RPMI8226 (cell line): ENCODE measurements at places on chromosomes 5 and 9.
A peak's percentile ranks its signal among the peaks of the same experiment; 100 is the strongest.

DNA sequence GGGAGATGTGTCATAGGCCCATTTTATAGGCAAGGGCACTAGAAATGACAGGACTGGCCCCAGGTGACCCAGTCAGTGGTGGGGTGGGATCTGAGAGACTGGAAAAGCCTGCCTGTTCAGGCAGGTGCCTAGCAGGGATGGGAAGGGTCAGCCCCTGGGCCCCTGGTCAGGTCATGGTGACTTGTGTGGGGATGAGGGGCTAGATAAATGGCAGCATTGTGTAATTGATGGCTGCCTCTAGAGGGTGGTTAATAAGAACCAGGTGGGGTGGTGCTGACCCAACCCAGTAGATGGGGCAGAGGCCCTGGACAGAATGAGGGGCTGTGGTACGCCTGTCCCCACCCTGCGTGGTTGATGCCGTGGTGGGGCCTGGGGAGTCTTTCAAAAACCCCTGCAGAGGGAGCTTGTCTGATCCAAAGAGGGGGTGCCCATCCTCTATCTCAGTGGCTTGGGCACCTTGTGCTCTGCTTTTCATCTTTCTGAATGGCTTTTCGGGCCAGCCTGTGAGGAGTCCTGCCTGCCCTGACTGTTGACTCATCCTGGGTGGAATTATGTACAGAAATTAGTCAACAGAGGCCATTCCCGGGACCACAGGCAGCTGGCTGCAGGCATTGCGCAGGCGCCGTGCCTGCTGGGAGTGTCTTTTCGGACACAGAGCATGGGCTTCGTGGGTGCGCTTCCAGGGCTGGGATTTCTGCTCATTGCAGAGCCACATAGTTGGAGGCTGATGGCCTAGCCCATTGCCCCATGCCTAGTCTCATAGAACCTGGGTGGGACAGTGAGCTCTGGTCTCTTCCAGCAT is 93.6 kb upstream of the PITX1 start:
- DNase-seq, result no peak

DNA sequence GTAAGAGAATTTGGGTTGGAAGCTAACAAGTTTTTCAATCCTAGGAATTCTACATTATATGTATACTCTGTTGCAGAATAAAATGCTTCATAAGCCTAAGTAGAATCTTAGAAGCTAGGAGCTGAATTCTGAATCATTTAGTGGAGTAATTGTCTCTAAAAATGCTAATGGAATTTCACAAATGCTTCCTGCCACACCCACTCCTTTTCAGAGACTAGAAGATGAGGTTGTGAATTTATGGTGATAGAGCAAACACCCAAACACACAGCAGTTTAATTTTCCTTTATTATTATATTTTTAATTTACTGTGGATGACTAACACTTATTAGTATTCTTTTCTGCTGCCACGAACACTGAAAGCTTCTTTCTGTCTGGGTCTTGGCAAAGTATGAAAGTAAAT is 208.0 kb upstream of the PDE4D start:
- no peak for DNase-seq

DNA sequence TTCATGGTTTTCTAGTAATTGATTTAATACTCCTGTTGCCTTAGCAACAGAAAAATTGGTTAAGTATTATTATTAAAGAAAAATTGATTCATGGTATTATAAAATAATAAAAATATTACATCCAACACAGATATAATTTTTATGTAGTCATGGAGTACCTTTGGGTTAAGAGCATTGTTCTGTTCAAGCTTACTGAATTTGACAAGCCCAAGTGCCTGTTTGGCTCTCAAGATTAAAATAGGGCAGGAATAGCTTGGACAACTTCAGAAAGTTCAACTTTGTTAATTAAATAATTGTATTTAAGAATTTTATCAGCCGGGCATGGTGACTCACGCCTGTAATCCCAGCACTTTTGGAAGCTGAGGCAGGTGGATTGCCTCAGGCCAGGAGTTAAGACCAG is 82.0 kb downstream of the NIPBL start:
- DNase-seq, result no peak

GRCh38 chr9:99235926-99236634 is 14.0 kb downstream of the SEC61B start:
- DNase-seq, result peak; percentile 86

GRCh38 chr9:120872791-120873502 is 4.0 kb downstream of the PHF19 start:
- DNase-seq, result peak; percentile 90

- DNase-seq, result no peak
These were observed 32.1 kb downstream of the NADK2 start for GRCh38 chr5:36209664-36210063.

- DNase-seq, result no peak
These were observed 12.5 kb upstream of the SMIM23 start for GRCh38 chr5:171773106-171773505.

GRCh38 chr5:27830546-27830945 is 792.2 kb upstream of the CDH9 start:
- DNase-seq, result no peak

DNA sequence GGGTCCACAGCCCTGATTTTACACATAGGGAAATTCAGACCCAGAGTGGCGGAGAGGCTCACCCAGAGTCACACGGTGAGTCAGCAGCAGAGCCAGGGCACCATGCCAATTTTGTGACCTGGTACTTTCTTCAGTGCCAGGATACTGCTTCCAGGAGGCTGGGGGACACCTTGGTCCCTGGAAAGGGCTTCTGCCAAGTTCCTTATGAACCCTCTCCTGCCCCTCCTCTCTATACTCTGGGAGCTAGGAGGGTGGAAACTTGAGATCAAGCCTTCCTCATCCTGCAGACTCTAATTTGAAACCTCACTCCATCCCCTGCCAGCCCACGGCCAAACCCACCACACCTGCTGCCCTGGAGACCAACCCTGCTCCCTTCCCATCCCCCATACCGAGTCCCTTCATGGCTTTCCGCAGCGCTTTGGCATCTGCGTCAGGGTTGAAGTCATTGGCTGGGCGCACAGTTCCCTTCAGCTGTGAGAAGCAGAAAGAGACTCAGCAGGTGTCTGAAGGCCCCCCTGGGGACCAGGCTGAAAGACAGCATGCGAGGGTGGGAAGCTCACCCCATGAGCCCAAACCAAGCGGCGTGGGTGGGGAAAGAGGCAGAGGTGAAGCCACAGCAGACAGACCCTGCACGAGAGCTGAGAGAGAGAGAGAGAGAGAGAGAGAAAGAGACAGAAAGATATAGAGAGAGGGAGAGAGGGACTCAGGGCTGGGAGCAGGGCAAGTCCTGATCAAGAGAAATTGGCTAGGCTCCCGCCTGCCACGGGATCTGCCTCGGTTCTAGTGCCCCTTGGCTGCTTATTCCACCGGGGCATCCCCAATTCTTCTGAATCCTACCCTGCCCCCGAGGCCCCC is 33.5 kb downstream of the ANXA6 start:
- DNase-seq, result peak; percentile 29

- DNase-seq, result no peak
These were observed 39.5 kb upstream of the MYOT start for GRCh38 chr5:137828180-137828579.

GRCh38 chr9:126014726-126015125 is 267.6 kb downstream of the PBX3 start:
- no peak for DNase-seq

- no peak for DNase-seq
These were observed 36.6 kb downstream of the UHRF2 start for GRCh38 chr9:6449645-6450044.

GRCh38 chr5:58968350-58968749 is 385.5 kb downstream of the RAB3C start:
- no peak for DNase-seq

DNA sequence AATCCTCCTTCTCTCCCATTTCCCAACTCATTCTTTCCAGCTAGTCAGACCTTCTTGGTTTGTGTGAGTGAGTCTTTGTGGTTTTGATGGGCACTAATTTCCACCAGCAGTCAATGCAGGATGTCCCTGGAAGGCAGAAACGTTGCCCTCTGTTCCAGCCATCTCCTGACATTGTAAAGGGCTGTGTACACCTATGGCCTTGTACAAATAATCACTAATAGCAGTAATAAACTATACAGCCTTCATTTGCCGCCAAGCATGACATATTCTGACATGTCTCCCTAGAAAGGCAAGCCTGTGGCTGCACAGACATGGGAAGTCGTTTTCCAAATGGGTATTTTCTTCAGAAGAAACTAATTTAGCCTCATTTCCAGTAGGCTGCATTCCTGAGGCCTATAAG is 18.4 kb upstream of the DENND1A start:
- no peak for DNase-seq

- DNase-seq, result no peak
These were observed 49.9 kb upstream of the TTC23L start for GRCh38 chr5:34789021-34789531.

DNA sequence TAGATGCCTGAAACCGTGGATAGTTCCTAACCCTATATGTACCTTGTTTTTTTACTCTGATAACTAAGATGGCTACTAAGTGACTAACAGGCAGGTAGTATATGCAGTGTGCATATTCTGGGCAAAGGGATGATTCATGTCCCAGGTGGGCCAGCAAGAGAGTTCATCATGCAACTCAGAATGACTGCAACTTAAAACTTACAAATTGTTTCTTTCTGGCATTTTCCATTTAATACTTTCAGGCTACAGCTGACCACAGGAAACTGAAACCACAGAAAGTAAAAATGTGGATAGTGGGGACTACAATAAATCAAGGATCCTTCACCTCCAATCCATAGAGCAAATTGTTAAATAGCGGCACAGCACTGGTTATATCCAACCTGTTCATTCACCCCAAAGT is 30.7 kb upstream of the VCAN start:
- DNase-seq, result no peak

DNA sequence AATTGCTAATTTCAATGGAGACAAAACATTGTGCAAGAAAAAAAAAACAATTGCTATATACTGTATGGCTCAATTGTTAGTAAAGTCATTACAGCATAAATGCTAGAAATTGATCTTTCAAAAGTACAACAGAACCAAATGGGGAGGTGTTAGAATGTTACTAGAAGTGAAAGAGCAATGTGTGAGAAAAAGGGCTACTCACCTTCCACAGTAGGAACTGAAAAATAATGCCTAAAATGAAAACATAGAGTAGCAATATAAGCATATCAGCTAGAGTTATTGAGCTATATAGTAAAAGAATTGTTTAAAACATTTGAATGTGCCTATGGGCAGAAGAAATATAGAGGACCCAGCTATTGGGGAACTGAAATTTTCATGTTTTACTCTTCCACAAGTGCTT is 10.9 kb upstream of the RXFP3 start:
- no peak for DNase-seq

DNA sequence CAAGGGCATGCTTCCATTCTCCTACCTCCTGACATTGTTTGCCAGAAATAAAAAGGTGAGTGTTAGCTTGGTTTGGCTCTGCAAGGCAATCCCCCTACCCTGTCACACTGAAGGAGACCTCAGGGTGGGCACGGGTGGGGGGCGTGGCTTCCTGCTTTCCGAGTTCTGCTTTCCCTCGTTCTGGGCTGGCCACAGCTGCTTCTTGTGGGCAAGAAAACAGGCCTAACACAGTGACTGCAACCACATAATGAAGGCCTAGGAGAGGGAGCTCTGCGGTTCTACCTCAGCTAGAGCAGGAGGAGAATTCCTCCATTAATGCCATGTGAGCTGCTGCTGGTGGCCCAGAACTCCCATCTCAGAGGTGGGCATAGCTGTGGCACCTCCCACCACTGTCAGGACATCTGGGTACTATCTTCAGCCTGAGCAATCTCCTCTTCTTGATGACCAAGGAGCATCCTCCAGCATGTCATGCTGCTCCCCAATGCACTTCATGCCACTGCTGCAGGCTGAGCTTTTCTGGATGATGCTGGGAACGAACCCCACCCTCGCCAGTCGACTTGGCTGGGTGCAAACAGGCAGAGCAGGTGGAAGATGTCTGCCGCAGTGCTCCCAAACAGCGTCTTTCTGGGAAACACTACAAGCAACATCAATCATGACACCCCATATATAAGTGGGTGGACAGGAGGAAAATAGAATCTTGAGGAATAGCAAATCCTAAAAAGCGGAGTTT is 139.5 kb upstream of the RAPGEF1 start:
- DNase-seq, result no peak

GRCh38 chr5:54593779-54594178 is 76.2 kb downstream of the SNX18 start:
- no peak for DNase-seq

DNA sequence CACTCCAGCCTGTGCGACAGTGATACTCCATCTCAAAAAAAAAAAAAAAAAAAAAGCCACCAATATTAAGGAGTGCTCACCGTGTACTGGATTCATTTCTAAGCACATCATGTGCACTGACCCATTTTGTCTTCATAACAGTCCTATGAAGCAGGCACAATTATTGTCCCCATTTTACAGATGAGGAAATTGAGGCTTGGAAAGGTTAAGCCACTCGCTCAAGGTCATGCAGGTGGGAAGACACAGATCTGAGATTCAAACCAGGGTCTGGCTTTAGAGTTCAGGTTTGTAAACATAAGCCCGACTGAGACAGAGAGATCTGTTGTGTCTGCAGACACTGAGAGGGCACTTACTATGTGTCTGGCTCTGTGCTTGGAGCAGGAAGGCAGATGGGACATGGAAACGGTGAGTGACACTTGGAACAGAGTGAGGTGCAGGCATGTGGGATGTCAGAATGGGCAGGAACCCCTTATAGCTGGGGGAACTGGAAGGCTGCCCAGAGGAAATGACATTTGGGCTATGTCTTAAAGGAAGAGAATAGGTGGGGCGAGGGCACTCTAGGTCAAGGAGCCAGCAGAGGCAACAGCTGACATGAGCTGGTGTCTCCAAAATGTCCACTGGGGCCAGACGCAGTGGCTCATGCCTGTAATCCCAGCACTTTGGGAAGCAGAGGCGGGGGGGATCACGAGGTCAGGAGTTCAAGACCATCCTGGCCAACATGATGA is 69.9 kb downstream of the STK10 start:
- no peak for DNase-seq

GRCh38 chr9:71112866-71113265 is 8.6 kb downstream of the TRPM3 start:
- no peak for DNase-seq

- peak; percentile 32 for DNase-seq
These were observed 108.2 kb downstream of the AUH start for GRCh38 chr9:91253488-91253887.

DNA sequence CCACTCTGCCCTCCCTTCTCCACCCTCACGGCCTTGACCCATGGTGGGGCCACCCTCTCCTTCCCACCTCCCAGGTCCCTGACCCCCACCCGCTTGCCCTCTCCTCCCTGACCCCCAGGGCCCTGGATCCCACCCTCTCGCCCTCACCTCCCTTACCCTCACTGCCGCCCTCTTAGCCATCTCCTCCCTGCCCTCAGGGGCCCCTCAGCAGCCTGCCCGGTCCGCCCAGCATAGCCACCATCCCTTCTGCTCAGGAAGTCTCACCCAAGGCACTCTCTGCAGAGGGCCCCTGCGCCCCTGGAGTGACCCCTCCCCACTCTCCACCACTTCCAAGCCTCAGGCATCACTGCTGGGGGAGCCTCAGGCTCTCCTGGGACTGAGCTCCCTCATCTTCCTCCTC is 66.3 kb downstream of the MRPL36 start:
- DNase-seq, result no peak
